ENCODE measurements at places on chromosomes 5 and 9. TPM values are rescaled to one million over a fixed set of nuclear protein-coding genes. Genes with fewer than 3 reads are reported as not detected.

- DNase-seq, result no peak
- H3K4me3 ChIP-seq, result no peak overlapping the region
- peaks cover 81% of the 10 kb centered on the region for H3K4me1 ChIP-seq
- no peaks in the 10 kb centered on the region for H3K36me3 ChIP-seq
These were observed 204.4 kb downstream of the EFNA5 start for GRCh38 chr5:107466233-107466769.

- no peak overlapping the region for H3K27ac ChIP-seq
- H3K27me3 ChIP-seq, result no peaks in the 10 kb centered on the region
- no peak overlapping the region for H3K4me3 ChIP-seq
- DNase-seq, result no peak
- no peaks in the 10 kb centered on the region for H3K36me3 ChIP-seq
These were observed 299.8 kb upstream of the NUDT12 start for GRCh38 chr5:103862398-103862797.

DNA sequence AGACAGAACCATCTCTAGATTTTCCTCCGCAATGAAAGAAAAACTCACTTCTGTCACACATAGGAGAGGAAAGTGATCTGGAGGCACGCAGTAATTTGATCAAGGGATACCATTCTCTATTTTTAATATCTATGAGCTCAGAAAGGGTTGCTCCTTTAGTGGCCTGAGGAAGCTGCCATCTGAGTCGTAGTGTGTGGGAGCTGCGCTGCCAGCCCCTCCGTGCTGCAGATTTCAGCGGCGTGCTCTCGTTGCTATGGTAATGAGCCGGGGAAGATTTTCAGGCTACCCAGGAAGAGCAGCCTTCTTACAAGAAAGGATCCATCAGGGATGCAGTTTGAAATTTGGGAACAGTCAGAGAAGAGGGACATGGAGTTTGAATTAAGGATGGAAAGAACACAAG, 17.1 kb upstream of the GOLM1 start:
- H3K27me3 ChIP-seq, result no peaks in the 10 kb centered on the region
- no peak overlapping the region for H3K27ac ChIP-seq

GRCh38 chr9:105131981-105132380, 112.5 kb upstream of the SLC44A1 start:
- no peak overlapping the region for H3K4me3 ChIP-seq
- H3K36me3 ChIP-seq, result no peaks in the 10 kb centered on the region
- H3K27me3 ChIP-seq, result no peaks in the 10 kb centered on the region
- DNase-seq, result no peak

GRCh38 chr5:116394186-116394867, 180.3 kb downstream of the SEMA6A start:
- no peaks in the 10 kb centered on the region for H3K27me3 ChIP-seq
- DNase-seq, result no peak
- no peak overlapping the region for H3K27ac ChIP-seq

GRCh38 chr5:316210-317085, 5.1 kb upstream of the AHRR start:
- no peak overlapping the region for H3K27ac ChIP-seq
- H3K27me3 ChIP-seq, result peaks cover 35% of the 10 kb centered on the region
- H3K4me1 ChIP-seq, result peaks cover 4% of the 10 kb centered on the region
- no peak for DNase-seq
- H3K4me3 ChIP-seq, result no peak overlapping the region

DNA sequence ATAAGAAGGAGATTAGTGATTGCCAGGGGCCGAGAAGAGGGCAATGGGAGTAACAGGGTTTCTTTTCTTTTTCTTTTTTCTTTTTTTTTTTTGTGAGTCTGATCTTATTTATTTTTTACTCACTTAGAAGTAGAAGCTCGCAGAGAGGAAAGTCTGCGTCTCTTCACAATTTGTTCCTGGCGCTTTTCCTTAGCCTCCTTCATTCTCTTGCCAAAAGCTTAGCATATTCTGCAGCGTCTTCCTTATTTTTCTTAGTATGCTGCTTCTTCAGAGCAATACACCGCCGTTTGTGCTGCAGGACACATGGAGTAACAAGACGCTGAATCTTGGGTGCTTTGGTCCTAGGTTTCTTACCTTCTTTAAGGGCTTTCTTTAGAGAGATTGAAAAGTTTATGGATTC, 30.3 kb upstream of the DENND4C start:
- H3K36me3 ChIP-seq, result no peaks in the 10 kb centered on the region
- no peak overlapping the region for H3K4me3 ChIP-seq
- H3K27ac ChIP-seq, result no peak overlapping the region

DNA sequence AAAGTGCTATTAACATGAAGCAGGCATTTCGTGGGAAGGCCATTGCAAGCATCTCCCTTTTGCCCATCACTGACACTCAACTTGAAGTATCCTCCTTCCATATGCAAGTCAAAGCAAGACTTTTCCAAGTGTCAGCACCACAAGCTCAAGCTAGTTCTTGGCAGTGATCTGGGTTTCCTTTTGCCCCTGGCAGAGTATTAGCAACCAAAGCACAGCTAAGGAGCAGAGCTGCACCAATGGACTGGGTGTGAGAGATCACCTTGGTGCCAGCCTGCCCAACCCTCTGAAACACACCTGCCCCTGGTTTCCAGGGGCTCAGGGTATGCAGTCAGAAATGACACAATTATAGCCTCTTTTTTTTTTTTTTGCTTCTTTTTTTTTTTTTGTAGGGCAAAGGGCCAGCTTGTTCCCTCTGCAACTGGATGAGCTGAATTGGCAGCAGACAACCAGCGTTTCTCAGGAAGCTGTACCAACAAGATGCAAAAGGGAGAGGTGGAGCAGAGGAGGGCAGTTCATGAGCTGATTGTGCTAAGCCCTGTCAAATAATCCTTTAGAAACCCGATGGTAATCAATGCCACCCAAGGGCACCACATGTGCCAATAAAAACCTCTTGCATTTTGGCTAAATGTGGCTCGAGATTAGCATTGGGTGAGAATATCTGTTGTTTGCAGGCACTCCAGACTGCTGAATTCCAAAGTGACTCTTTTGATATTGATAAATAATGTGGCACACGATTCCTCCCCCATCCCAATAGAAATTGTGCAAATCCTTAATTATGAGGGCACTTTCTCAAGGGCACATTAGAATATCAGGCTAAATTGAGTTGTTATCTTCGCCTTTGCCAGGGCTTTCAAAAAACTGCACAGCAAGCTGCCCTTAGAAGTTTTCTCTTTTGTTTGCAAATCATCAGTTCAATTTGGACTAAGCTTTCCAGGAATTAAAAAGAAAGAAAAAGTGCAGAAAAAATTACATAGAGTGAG, 192.4 kb downstream of the GAS1 start:
- H3K4me1 ChIP-seq, result no peaks in the 10 kb centered on the region
- no peak overlapping the region for H3K4me3 ChIP-seq
- no peaks in the 10 kb centered on the region for H3K27me3 ChIP-seq
- no peak overlapping the region for H3K27ac ChIP-seq
- no peaks in the 10 kb centered on the region for H3K36me3 ChIP-seq

- H3K27ac ChIP-seq, result no peak overlapping the region
- no peak for DNase-seq
- no peaks in the 10 kb centered on the region for H3K27me3 ChIP-seq
- H3K4me1 ChIP-seq, result no peaks in the 10 kb centered on the region
These were observed 580.2 kb upstream of the PTPRD start for GRCh38 chr9:11192993-11193392.

DNA sequence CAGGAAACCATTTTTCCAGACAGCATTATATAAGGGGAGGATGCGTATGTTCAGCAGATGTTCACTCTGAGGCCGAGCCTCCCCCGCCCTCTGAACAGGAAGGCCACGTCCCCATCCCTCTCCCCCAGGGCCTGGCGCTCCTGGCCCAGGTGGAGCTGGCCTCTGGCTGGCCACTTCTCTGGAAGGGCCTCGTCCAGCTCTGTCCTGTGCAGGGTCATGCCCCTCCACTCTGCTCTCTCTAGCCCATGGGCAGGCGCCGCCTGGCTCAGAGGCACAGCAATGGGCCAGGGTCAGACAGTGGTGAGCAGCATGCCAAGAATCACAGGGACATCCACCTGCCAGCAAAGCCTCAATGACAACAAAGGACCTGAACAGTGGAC, 34.2 kb downstream of the ADAMTS2 start:
- peaks cover 7% of the 10 kb centered on the region for H3K4me1 ChIP-seq
- no peak overlapping the region for H3K27ac ChIP-seq
- no peak for DNase-seq
- H3K27me3 ChIP-seq, result no peaks in the 10 kb centered on the region
- no peak overlapping the region for H3K4me3 ChIP-seq
- no peaks in the 10 kb centered on the region for H3K36me3 ChIP-seq

The WNT8A gene
- total RNA-seq, result not detected

The FOXD4L4 gene
- 0.16 TPM for total RNA-seq

The PCDHAC2 gene
- total RNA-seq, result 1.8 TPM

The IL11RA gene
- total RNA-seq, result 15.4 TPM
